Astrocyte (in vitro differentiated cells and primary cell): ENCODE measurements at places on chromosomes 5 and 9. TPM values are rescaled to one million over a fixed set of nuclear protein-coding genes. Genes with fewer than 3 reads are reported as not detected.

DNA sequence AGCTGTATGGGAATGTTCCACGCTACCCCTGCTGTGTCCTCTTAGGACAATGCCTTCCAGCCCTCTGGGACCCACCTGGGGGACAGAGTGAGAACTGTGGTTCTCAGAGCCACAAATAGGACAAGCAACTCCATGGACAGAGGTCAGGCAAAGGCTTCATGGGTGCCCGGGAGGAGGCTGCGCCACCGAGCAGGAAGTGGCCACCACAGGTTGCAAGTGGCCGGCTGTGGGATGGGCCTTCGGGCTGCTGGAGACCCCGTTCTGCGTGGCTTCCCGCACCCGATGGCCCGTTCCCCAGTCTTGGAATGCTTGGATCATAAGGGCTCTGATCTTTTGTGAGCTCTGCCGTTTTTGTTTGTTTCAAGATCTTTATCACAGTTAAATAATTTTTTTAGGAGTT, 118.8 kb downstream of the BOD1 start:
- H3K27me3 ChIP-seq: no peaks in the 10 kb centered on the region
- H3K4me3 ChIP-seq: no peak overlapping the region
- H3K36me3 ChIP-seq: no peaks in the 10 kb centered on the region
- DNase-seq: no peak
- H3K27ac ChIP-seq: peak overlapping the region; percentile 7
- H3K4me1 ChIP-seq: peaks cover 21% of the 10 kb centered on the region

GRCh38 chr9:110029429-110029955, 178.5 kb downstream of the C9orf152 start:
- H3K36me3 ChIP-seq: no peaks in the 10 kb centered on the region
- peak; percentile 94 for DNase-seq
- H3K4me3 ChIP-seq: no peak overlapping the region
- H3K4me1 ChIP-seq: peaks cover 61% of the 10 kb centered on the region

- peaks cover 26% of the 10 kb centered on the region for H3K4me1 ChIP-seq
- peak; percentile 8 for DNase-seq
- H3K27ac ChIP-seq: peak overlapping the region; percentile 87
- peak overlapping the region; percentile 80 for H3K4me3 ChIP-seq
- H3K27me3 ChIP-seq: no peaks in the 10 kb centered on the region
- peaks cover 4% of the 10 kb centered on the region for H3K36me3 ChIP-seq
These were observed 833 bp downstream of the C5orf24 start for GRCh38 chr5:134846641-134846960.

- H3K36me3 ChIP-seq: no peaks in the 10 kb centered on the region
- peak; percentile 18 for DNase-seq
- peak within 1 kb of the TSS; percentile 60 for H3K4me3 ChIP-seq
These were observed at the start of gene CFAP77 for GRCh38 chr9:132409828-132410528. Gene CFAP77, plus strand, starts transcription at chr9:132410211. Its CDS starts 61 bp downstream, at chr9:132410272.

- H3K27me3 ChIP-seq: peaks cover 10% of the 10 kb centered on the region
- H3K4me1 ChIP-seq: peaks cover 8% of the 10 kb centered on the region
These were observed 753 bp downstream of the ARHGAP26 start for GRCh38 chr5:142770650-142771609.

DNA sequence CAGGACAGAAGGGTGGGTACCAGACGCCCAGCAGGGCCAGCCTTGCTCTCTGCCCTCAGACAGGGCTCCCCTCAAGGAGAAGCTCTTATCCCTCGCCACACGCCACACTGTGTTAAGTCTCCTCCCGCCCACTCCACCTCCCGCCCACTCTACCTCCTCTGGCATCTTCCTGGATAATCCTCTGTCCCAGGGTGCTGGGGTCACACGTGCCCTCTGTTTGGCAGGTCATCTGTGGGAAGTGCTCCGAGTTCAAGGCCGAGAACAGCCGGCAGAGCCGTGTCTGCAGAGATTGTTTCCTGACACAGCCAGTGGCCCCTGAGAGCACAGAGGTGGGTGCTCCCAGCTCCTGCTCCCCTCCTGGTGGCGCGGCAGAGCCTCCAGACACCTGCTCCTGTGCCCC, 26.0 kb upstream of the SUSD3 start:
- H3K36me3 ChIP-seq: no peaks in the 10 kb centered on the region
- no peaks in the 10 kb centered on the region for H3K4me1 ChIP-seq
- no peak for DNase-seq

DNA sequence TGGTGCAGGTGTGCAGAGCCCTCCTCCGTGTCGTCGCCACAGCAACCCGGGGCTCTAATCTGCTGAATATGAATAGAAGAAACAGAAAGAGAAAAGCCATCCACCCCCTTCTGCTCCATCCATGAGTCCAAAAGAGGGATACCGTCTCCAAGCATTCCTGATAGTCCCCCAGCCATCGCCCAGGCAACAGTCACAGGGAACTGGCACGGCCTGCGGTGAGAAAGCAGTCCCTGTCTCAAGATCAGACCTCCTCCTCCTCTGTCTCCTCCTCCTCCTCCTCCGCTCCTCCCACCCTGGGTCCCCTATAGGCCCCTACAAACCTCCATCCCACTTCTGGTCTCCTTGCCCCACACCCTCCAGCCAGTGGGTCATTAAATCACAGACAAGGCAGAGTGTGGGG, 308.1 kb upstream of the MPDZ start:
- peaks cover 4% of the 10 kb centered on the region for H3K4me1 ChIP-seq
- H3K27ac ChIP-seq: no peak overlapping the region
- H3K27me3 ChIP-seq: peaks cover 2% of the 10 kb centered on the region
- DNase-seq: no peak

DNA sequence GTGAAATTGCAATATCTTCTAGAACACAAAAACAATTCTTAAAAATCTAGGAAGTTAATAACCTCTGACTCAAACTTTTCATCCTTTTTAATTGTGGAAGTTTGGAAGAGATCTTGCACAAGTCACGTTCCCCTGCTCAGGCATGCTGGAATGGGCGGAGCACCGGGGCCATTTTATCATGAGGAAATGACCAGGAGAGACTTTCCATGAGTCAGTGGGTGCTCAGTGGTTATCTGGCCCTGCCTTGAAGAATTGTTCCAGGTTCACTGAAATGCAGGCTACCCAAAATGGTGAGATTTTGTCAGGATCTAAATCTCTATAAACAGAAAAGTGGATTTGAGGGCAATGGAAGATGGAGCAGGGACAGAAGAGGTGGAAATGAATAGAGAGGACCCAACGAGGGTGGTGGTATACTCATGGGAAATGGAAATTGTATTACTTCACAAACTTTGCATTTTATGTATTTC, 61.2 kb downstream of the FYB1 start:
- no peak for DNase-seq
- no peak overlapping the region for H3K27ac ChIP-seq
- H3K4me1 ChIP-seq: no peaks in the 10 kb centered on the region
- no peaks in the 10 kb centered on the region for H3K27me3 ChIP-seq

GRCh38 chr9:131960311-131960710, 119.4 kb downstream of the MED27 start:
- peak; percentile 57 for DNase-seq
- H3K36me3 ChIP-seq: no peaks in the 10 kb centered on the region
- H3K27ac ChIP-seq: no peak overlapping the region
- H3K4me1 ChIP-seq: peaks cover 10% of the 10 kb centered on the region
- H3K27me3 ChIP-seq: no peaks in the 10 kb centered on the region

DNA sequence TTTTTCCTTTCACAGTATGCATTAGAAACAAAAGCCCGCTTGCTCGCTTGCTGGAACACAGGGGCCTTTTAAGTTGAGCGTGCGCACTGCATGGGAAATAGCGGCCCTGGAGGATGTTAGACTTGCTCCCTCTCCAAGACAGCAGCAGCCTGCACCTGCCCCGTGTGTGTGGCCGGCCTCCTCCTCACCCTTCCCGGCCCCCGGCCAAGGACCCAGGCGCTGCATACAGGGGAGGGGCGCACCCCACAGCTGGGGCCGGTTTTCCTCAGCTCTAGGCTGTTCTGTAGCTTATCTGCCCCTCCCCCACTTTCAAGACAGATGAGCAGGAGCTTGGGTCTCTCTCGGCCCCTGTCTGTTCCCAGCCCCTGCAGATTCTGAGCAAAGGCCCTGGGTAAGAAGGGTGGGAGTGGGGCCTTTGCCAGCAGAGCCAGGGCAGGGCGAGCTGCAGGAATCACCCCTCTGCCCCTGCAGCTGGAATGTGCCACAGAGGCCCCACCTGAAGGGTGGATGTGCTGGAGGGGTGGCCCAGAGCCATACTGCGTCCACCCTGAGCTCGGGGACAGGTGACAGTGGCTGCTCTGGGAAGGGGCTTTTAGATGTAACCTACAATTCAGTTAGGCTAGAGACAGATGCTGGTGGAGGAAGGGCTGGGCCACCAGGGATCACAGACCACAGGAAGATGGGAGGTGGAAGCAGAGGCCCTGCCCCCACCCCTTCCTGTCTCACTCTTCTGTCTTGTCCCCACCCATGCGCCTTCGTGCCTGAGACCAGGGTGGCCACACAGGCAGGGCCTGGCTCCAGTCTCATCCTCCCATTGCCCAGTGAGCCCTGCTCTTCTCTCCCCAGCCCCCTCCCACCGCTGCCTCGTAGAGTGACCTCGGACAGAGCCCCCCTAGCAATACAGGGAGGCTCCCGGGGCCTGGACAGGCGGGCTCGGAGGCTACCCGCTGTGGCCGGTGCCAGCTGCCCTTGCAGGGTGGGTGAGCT, 132.4 kb downstream of the DAB2IP start:
- no peaks in the 10 kb centered on the region for H3K27me3 ChIP-seq
- no peak overlapping the region for H3K4me3 ChIP-seq
- DNase-seq: no peak
- peaks cover 12% of the 10 kb centered on the region for H3K4me1 ChIP-seq

DNA sequence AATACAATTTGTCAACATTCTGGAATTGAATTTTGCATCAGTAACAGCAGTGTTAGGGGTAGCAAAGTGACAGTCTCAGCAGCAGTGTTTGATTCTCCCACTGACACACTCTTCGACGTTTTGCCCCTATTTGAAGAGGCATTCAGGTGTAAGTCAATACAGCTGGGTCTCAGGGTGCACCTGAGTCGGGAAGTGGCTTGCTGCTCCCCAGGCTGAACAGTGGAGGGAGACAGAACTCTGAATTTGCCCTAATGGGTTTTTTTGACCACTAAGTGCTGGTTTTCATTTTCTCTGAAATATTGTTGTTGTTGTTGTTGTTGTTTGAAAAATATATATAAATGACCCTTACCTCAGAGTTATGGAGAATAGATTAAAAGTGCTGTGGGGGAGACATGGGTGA, 223.2 kb downstream of the TLR4 start:
- no peaks in the 10 kb centered on the region for H3K36me3 ChIP-seq
- no peaks in the 10 kb centered on the region for H3K4me1 ChIP-seq
- H3K27ac ChIP-seq: no peak overlapping the region

DNA sequence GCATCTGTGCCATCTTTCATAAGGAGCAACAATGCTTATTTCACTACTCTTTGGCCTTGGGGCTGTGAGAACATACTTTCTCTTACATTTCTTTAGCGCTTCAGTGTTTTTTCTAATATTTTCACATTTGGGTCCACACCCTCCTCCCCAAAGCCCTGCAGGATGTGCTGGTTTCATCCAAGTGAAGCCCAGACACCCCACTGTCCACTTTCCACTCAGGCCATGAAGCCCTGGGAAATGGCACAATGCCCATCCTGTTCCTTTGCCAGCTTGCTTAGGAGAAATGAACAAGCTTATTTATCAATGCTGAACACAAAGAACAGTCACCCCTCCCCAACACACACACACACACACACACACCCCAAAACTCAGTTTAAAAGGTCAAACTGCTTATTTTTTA, 17.3 kb upstream of the TMOD1 start:
- H3K4me3 ChIP-seq: no peak overlapping the region
- no peaks in the 10 kb centered on the region for H3K4me1 ChIP-seq
- no peak overlapping the region for H3K27ac ChIP-seq
- DNase-seq: no peak

- no peak overlapping the region for H3K4me3 ChIP-seq
- H3K27ac ChIP-seq: no peak overlapping the region
- H3K27me3 ChIP-seq: no peaks in the 10 kb centered on the region
- no peaks in the 10 kb centered on the region for H3K4me1 ChIP-seq
These were observed 970.8 kb downstream of the DTWD2 start for GRCh38 chr5:118017536-118017935.

DNA sequence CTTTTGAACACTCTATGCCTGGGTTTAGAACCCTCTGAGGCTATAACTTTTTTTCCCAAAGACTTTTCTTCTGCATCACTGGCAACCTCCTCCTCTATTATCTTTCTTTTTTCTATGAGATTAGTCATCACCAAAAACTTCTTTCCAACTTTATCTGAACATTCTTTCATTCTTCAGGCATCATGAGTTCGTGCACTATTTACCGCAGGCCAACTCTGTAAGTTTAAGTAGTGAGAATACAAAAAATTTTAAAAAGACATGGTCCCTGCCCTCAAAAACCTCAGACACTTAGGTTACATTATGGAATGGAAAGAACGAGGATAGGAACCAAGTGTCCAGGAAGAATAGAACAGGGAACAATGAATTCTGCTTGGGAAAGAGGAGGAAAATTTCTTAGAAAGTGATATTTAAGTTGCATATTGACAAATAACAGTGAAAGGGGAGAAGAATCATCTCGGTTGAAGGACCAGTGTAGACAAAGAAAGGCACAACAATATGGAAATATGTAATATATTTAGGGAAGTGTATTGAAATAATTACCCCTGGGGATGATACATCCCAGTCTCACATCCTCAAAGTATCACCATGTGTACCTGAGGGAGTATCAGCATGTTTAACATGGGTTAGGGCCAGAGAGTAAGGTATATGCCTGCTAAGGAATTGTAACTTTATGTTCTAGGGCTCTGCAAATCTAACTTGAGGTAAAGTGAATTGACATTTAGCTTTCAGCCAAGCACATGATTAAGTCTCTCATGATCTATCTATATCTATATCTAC, 196.5 kb upstream of the NREP start:
- no peaks in the 10 kb centered on the region for H3K27me3 ChIP-seq
- H3K27ac ChIP-seq: peak overlapping the region; percentile 96
- H3K4me1 ChIP-seq: peaks cover 35% of the 10 kb centered on the region
- H3K4me3 ChIP-seq: no peak overlapping the region
- H3K36me3 ChIP-seq: no peaks in the 10 kb centered on the region

DNA sequence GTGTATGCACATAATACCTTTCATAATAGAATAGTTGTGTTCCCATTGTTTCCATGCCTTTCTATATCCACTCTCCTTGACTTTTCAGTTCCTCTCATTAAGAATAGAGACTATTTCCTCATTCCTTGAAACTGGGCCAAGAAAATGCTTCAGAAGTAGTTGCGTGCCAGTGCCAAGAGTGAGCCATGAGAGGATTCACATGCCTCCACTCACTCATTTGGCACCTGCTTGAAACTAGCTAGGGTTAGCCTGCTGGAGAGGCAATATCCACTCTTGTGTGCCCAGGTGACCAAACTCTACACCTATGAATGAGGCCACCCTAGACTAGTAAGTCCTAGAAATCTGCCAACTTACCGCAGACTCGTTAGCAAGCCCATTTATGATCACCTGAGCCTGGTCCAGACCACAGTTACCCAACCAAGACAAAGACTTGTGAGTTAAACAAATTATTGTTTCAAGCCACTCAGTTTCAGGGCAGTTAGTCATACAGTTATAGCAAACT, 276.3 kb downstream of the EPB41L4A start:
- H3K4me1 ChIP-seq: peaks cover 7% of the 10 kb centered on the region
- H3K27ac ChIP-seq: no peak overlapping the region
- no peaks in the 10 kb centered on the region for H3K36me3 ChIP-seq
- DNase-seq: peak; percentile 67

PCDHB3 gene
- 3.6 and 3.9 TPM in 2 replicates for total RNA-seq

UBQLN1 gene
- 99.3 and 102 TPM in 2 replicates for total RNA-seq

SH3TC2 gene
- total RNA-seq: 2.6 and 3.1 TPM in 2 replicates

FAM221B gene
- not detected in 2 replicates for total RNA-seq

ERAP2 gene
- total RNA-seq: 2.3 and 2.5 TPM in 2 replicates

NTRK2 gene
- total RNA-seq: 4.6 and 4.8 TPM in 2 replicates

MAP3K1 gene
- 9.5 and 10.4 TPM in 2 replicates for total RNA-seq

EIF4E1B gene
- not detected in 2 replicates for total RNA-seq

PRSS3 gene
- not detected in 2 replicates for total RNA-seq

TYRP1 gene
- total RNA-seq: 0.26 and 0.73 TPM in 2 replicates
